ENCODE measurements at places on chromosomes 7 and 10.

GRCh38 chr7:134892963-134893362 is 93.3 kb upstream of the AGBL3 start:
- DNase-seq, result no peak

- no peak for DNase-seq
Observed at GRCh38 chr7:44057849-44058758, 7.3 kb downstream of the PGAM2 start.

DNA sequence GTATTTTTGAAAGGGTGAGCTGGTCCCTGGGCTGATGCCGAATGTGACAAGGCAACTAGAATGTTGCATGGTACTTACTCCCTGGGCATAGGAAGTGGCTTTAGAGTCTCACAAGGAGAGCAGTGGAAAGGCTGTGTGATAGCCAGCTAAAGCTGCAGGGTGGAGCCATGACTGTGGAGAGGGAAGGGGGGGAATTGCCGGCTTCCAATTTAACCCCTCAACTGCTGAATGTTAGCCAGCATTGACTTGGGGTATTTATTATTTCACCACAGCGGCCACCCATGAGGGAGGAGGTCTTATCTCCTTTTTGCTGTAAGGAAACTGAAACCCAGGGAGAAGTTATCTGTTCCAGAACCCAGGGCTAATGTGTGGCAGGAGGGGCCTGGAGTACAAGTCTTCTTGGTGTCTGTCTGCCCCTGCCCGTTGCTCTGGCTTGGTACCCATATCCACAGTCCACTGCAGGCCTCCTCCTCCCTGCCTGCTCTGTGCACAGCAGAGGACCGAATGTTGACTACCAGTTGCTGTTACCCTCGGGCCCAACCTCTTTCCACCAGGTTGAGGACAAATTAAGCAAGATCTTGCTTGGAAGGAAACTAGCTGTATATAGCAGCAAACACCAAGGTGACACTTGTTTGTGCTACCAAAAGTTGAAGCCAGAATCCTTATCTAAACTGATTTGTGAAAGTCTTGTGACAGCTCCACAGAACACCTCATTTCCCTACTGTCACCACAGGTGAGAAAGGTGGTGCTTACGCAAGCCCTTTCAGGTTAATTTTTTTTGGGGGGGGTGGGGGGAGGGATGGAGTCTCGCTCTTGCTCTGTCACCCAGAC is 37.6 kb downstream of the WBP1L start:
- DNase-seq, result no peak

GRCh38 chr7:88121335-88121734 is 98.5 kb downstream of the SRI start:
- DNase-seq, result no peak

All from HS-27A (cell line).